Mesenchymal stem cell (in vitro differentiated cells and primary cell): ENCODE measurements at places on chromosomes 6 and 20.

DNA sequence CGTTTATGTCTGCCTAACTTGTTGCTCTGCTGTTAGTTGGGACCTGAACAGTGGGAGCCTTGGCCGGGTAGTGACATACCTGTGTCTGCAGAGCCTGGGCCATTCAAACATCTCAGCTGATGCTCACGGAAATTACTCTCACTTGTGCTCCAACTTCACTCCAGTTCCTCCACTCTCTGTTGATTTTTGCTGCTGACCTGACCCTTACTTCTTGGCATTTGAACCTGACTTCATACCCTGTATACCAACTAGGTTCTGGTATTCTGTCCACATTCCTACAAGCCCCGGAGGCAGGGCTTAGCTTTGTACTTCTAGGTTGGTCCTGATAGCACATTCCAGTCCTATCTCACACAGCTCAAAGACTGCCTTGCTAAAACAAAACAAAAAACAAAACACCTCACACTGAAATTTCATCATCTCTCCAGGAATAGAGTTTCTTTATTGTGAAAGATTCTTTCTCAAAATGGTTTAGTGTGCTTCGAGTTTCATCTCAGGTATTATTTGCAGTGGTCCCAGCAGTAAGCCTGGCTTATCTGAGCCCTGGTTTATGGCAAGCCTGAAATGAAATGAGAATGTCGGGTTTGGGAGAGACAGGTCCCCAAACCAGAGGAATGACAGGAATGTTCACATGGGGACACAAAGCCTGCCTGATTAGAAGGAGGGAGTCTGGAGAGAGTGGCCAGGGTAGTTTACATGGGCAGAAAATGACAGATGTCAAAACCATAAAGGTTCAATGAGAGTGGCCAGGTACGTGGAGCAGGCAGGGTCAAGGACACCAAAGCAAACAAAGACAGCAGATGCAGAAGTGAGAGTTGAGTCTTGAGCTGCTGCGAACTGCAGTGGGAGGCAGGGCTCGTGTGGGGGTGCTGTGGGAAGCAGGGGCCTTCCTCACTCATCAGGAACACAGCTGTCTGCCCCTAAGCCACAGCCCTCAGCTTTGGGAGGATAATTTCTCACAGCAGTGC is 174.2 kb upstream of the HDAC2 start:
- DNase-seq = no peak

DNA sequence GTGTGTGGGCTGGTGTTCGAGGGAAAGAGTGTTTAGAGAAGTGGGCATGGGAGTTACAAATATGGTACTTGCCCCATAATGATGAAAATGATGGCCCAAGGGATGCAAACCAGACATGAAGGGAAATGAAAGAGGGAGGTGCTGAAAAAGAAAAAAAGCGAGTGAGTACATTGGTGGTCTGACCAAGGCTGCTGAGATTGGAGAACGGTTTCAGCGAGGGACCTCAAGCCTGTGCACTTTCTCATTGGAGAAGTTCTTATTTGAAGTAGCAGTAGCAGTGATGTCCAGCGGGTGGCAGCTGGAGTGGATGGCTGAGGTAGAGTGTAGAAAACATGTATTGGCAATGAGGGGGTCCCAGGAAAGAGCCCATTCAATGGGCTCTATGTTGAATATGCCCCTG is 54.8 kb downstream of the TNFAIP3 start:
- DNase-seq = no peak

GRCh38 chr6:11802886-11803590 is 24.4 kb upstream of the ADTRP start:
- DNase-seq = no peak

DNA sequence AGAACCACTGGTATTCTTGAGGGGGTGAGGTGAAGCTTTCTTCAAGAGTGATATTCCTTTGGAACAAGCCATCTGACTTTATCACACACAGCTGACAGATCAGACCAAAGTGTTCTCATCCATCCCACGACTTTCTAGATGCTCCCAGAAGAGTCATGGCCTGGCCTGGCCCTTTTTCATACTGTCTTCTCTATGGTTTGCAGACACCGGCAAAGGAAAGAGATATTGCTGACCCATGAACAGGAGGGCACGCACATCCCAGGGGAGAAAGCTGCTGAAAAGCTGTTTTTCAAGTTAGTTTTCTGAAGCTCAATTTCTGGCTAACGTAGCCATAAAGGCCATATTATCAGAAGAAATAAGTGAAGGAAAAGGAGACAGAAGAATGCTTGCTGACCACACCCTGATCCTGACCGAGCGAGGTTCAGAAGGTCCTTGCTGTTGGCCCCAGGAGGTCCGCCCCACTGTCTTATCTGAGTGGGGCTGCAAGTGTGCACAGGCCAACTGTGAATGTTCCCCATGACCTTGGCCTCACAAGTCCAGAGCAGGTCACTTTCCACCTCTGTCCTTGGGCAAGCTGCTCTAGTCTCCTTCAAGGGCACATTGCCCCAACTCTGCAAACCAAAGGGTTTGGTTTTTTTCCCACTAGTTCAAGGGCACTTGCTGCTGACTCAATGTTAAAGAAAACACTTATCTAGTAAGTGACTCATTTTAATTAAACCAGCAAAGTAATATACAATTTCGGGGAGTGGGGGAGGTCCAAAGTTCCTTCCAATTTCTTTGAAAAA is 2.0 kb downstream of the ACSS1 start:
- no peak for DNase-seq

- DNase-seq = no peak
These were observed 92.6 kb upstream of the SLC22A23 start for GRCh38 chr6:3549314-3549940.

DNA sequence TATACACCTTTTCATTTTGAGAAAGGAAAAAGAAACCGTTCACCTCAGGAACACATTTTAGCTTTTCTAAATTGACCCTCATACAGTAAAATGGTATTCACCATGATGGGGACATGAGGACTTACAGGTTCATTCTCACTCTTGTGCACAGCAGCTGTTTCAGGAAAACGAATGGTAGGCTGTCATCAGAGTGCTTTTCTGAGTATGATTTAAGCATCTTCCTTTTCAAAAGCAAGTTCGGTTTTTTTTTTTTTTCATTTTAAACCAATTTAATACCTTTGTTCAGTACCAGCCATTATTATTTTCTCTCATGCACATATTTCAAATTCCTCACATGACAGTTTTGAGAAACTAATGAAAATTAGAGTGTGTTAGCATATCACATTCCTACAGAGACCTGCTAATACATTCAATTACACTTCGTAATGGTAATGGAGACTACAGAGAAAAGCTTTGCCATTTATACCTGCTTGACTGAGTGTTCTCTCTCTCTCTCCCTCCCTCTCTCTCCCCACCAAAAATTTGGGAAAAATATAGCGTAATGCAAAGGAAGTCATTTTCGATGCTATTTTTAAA is 129.2 kb downstream of the SAMD5 start:
- DNase-seq = no peak

- DNase-seq = no peak
These were observed 418.3 kb upstream of the POU3F2 start for GRCh38 chr6:98416027-98416426.

DNA sequence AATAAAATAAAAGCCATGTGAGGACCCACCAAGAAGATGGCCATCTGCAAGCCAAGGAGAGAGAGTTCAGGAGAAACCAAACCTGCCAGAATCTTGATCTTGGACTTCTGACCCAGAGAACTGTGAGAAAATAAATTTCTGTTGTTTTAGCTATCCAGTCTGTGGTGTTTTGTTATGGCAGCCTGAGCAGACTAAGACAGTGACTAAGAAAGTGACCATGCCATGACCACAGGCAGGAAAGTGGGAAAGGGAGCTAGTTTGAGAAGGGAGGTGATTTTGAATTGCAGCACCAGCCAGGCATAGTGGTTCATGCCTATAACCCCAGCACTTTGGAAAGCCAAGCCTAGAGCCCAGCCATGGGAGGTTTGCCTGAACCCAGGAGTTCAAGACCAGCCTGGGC is 21.9 kb upstream of the C6orf62 start:
- DNase-seq = no peak

DNA sequence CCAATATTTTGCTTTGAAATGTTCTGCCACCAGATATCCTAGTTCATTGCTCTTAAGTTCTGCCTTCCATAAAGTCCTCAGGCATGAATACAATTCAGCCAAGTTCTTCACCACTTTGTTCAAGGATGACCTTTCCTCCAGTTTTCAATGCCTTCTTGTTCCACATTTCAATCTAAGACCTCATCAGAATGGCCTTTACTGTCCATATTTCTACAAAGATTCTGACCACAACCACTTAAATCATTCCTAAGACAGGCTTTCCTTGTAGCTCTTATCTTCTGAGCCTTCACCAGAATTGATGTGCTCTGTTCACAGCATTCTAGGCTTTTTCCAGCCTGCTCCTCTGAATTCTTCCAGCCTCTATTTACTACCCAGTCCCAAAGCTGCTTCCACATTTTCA is 319.0 kb downstream of the HACE1 start:
- DNase-seq = peak; percentile 94

- no peak for DNase-seq
These were observed 82.0 kb downstream of the SERAC1 start for GRCh38 chr6:158086054-158086503.

- DNase-seq = peak; percentile 23
These were observed 27.1 kb upstream of the ELOVL5 start for GRCh38 chr6:53375847-53376246.

- DNase-seq = no peak
These were observed 4.8 kb upstream of the EFHC1 start for GRCh38 chr6:52415333-52415732.

- no peak for DNase-seq
These were observed 263.1 kb downstream of the TBX18 start for GRCh38 chr6:84501315-84501714.

- no peak for DNase-seq
These were observed 37.9 kb upstream of the CCN2 start for GRCh38 chr6:131989036-131989435.

DNA sequence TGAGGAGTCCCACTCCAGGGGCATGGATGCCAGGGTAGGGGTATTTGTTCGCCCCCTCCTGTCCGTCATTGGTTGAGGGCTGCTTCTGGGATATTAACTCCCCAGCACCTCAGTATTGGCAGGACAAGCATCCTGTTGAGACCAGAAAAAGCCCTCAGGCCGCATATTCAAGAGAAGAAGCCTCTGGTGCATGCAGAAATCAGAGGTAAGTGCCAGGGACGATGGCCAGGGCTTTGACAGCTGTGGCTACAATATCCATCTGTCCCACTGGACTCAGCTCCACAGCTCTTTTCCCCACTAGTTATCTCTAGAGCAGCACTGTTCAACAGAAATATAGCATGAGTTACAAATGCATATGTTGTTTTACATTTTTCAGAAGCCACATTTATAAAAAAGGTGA is 651.3 kb downstream of the KIF16B start:
- no peak for DNase-seq

GRCh38 chr6:163878698-163879097 is 464.2 kb downstream of the QKI start:
- DNase-seq = no peak

DNA sequence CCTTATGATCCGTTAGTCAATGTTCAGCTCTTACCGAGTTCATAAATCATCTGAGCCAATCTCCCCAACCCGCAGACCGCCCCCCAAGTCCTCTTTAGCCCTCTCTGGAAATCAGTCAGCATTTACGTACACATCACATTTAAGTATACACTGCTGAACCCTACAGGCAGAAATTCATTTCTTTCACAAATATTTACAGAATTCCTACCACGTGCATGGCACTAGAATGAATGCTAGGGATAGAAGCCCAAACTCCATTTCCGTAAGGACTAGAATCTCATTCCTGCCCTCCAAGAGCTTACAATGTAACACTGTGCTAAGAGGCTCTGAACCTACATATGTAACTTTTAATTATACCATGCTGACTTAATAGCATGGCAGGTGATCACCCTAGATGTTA is 1.8 kb downstream of the OSER1 start:
- DNase-seq = peak; percentile 58

DNA sequence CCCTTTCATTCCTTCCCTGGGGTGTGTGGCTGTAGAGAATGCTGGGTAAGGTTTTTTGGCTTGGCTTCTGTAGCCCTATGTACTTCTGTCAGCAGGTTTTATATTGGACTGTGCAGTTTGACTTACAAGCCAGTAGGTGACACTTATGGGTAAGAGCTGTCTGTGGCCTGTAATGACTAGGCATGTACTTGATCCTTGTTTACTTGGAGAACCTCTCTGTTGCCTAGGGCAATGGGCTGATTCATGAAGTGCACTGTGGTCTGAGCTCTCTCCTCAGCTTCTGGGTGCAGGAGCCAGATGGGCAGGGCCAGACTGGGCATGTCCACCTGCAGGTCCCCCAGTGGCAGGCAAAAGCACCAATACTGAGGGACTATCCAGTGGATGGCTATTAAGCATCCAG is 544.6 kb downstream of the ADGRB3 start:
- peak; percentile 74 for DNase-seq

- peak; percentile 94 for DNase-seq
These were observed 94.9 kb downstream of the CEBPB start for GRCh38 chr20:50285376-50286173.

- peak; percentile 80 for DNase-seq
These were observed 46.0 kb downstream of the GTF2H5 start for GRCh38 chr6:158213925-158214674.

GRCh38 chr6:123788319-123788718 is 15.3 kb upstream of the NKAIN2 start:
- DNase-seq = no peak
